COR-L47 (cell line): ENCODE measurements at places on chromosomes 7 and 10.

GRCh38 chr10:66990143-66990830 lies 64.5 kb downstream of the LRRTM3 start:
- no peak for DNase-seq

GRCh38 chr7:37245590-37245989 lies 203.1 kb downstream of the ELMO1 start:
- DNase-seq, result no peak

GRCh38 chr10:22683140-22683389 lies 31.3 kb downstream of the PIP4K2A start:
- no peak for DNase-seq

DNA sequence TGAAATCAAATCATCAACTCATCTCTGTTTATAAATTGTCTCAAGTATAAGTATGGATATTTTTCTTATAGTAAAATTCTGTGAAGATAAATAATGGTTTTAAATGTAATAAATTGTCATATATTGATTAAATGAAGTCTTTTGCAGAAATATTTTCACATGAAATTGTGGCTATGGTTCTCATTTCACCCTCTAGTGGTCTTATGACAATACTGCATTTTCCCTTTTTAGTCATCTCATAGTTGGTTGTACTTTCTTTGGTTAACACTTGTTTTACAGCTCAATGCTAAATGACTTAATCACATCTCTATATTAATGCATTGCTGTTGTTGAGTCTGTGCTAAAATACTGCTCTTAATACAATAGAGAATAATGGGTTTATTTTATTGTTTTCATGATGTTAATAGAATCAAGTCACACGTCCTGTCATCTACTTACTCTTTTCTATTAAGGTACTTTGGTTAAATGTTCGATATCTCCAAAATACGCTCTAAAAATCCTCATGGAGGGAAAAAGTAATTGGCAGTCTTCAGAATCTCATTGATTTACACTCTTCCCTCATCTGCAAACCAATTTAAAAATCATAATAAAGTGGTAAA lies 38.0 kb upstream of the CACNA2D1 start:
- DNase-seq, result peak; percentile 5

- peak; percentile 51 for DNase-seq
Measured at GRCh38 chr7:94907026-94907810, at the start of gene PPP1R9A. TSS of gene PPP1R9A (plus strand) at chr7:94907594. CDS start at chr7:94910114, 2,520 bp downstream.

DNA sequence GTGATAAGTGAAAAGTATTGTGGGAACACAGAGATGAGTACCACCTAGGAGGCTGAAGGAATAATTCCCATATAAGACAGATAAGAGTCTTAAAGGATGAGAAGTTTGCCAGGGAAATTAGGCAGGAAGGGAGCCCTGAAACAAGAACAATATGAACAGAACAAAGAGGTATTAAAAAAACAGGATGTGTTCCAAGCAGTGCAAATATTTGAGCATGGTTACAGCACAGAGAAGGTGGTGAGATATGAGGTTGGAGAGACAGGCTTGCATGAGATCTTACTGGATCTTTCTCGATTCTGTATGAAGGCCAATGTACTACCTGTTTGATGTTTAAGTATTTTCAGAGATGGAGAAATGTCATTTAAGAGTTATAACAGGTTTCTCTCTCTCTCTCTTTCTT lies 20.3 kb downstream of the TAC1 start:
- DNase-seq, result no peak

- DNase-seq, result no peak
Measured at GRCh38 chr7:120165227-120165626, 107.7 kb upstream of the KCND2 start.

DNA sequence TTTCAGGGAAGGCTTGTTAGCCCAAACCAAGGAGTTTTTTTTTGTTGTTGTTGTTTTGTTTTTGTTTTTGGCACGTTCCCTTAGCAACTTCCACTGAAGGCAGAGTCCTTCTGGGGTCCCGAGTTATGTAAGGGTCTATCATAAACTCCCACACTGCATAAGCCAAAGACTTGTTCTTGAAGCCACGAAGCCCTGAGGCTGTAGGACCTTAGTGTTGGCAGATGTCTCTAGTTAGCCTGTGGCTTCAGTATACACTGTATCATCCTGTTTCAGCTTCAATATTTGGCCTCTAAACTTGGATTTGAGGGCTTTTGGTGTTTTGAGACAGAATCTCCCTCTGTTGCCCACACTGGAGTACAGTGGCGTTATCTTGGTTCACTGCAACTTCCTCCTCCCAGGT lies 13.6 kb downstream of the KPNA7 start:
- no peak for DNase-seq

- no peak for DNase-seq
Measured at GRCh38 chr10:33355274-33355673, 20.8 kb upstream of the NRP1 start.
